ENCODE measurements at places on chromosomes 3 and 15.

- no peak for DNase-seq
Observed at GRCh38 chr15:96316953-96317629, 13.4 kb upstream of the NR2F2 start.

GRCh38 chr15:74841891-74842373, 1.0 kb downstream of the ULK3 start:
- DNase-seq: no peak

DNA sequence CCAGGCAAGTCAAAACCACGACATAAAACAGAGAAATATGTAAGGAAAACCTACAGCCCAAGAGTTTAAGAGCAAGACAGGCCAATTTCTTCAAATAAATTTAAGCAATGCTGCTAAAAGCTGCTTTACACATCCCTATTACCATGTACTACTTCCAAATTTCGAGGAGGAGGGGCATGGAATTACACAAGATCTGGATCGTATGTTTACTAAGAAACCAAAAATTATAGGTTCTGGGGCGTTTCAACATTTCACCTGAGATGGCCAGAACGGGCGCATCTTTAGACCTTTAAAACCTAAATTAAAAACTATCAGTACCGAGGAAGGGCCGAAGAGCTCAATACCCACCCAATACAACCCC, 664 bp upstream of the NR2C2 start:
- DNase-seq: no peak

DNA sequence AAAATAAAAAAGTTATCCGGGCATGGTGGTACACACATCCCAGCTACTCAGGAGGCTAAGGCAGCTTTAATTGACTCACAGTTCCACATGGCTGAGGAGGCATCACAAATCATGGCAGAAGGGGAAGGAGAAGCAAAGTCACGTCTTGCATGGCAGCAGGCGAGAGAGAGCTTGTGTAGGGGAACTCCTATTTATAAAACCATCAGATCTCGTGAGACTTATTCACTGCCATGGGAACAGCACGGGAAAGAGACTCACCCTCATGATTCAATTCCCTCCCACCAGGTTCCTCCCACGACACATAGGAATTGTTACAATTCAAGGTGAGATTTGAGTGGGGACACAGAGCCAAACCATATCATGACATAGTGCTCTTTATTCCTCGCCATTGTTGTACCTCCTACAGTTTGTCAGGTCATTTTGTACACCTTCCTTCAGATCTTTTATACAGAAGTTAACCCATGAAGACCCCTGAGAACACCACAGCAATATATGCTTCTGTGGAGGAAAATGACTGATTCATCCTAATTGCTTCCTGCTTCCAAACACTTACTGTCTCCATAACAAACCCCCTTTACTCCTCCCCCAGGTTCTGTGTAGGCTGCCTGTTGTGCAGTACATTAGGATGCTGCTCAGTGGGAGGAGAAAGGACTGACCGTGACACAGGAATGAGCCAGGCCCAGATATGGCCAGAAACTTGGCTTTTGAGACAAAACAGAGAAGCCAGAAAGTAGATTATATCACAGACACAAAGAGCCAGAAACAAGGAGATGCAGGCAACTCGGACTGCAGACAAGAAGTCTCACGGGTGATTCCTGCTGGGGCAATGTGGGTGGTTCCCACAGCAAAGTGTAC, 67.9 kb upstream of the HEG1 start:
- no peak for DNase-seq

DNA sequence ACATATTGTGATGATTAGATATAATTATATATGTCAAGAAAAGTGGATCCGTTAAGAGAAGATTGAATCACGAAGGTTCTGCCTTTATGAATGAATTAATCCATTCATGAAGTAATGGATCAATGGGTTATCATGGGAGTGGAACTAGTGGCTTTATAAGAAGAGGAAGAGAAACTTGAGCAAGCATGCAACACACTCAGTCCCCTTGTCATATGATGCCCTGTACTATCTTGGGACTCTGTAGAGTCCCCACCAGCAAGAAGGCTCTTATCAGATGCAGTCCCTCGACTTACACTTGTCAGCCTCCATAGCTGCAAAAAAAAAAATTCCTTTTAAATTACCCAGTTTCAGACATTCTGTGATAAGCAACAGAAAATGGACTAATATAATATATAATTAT, 301.9 kb downstream of the RAP2B start:
- DNase-seq: no peak

DNA sequence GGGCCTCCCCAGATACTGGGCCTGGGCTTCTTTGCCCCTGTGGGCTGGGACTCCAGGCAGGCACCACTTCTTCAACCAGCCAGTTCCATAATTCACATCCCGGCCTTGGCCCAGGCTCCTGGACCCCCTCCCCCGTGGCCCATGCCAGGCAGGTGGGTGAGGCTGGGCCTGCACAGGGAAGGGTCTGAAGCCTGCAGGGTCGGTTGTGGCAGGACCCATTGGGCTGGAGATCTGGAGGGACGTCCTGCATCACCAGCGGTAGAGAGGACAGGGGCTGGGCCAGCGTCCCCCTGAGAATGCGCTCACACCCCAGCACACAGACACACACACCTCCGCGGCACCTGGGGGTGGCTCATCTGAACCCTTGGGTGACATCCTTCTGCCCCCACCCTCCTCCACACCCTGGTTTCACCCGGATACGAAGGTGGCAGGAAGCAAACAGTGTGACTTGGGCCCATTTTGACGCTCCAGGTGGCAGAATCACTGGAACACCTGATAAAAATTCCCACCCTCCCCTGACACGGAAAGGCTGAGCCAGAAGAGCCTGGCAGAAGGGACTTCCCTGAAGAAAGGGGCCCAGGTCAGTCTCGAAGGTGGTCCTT, 15.4 kb downstream of the ZDHHC19 start:
- DNase-seq: no peak

DNA sequence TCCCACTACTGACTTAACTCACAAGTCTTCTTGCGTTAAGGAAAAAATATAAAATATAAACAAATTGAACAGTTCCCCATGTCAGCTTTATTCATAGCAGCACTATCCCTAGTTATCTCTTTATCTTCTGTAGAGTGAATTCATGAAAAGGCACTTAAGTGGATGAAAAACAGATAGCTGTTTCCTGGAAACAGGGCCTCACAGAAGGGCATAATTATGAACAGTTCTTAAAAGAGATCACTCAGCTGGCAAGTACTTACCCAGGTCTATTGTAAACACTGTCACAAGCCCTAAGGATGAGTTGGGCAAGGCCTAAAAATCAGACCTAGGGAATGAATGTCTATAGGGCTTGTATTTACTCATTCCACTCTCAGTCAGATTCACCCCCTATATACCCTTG, 10.7 kb downstream of the MB21D2 start:
- no peak for DNase-seq
